Stimulated activated naive CD4-positive, alpha-beta T cell (primary cell): ENCODE measurements at places on chromosomes 13 and 19.

DNA sequence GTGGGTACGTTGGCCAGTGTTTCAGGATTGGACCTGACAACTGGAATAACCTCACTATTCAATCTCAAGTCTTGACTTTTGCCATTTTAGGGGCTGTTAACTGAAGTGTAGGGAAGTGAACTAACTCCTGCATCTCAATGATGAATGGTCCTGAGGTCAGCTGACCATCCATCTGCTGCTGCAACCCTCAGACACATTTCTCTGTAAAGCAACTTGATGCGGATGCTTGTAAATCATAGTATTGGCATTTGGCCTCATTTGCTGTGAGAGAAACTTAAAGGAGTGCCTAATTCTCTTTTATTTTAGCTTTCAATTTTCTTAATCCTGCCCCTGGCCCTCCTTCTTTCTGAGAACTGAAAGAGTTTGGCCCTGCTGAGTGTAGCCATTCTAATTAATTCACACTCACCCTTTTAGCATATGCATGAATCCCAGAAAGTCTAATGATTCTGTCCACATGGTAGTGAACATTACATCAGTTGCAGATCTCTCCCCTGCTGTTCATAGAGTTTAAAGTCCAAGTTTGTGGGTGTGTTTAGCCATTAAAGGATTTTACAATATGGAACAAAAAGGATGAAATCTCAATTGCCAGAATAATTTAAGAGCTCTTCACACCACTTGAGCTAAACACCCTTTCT is 1531.4 kb upstream of the SLC10A2 start:
- DNase-seq = no peak

DNA sequence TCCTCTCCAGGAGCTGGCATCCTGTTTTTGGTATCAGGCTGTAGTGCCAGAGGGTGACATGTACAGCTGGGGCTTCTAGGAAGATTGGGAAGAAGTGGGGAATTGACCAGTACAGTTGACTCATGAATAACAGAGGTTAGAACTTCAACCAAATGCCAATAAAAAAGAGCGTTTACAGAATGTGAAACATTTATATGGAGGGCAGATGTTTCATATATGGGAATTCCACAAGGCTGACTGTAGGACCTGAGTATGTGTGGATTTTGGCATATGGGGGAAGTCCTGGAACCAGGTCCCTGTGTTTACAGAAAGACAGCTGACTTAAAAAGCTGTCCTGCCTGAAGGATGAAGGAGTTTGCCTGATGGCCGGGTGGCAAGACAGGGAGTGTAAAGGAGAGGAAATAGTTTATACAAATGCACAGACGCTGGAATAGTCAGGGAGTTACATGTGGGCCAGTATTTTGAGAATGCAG is 5.2 kb downstream of the CHAMP1 start:
- DNase-seq = no peak

GRCh38 chr13:112248406-112248760 is 127.8 kb upstream of the SPACA7 start:
- DNase-seq = no peak

DNA sequence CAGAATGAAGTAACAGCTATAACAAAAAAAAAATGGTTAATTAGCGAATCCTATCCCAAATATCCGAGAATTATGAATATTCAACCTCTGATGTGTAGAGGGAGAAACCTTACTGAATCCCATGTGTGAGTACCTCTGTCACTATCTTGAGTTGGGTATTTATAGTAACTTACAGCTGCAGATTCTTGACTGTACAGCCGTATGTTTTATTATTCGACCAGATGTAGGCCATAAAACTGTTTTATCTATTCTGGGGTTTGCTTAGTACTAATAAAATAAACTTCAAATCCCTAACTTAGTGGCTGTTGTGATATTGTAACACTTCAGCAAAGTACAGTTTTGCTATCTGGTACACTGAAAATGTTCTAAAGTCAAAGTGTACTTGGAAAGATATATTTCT is 120.0 kb downstream of the EFNB2 start:
- no peak for DNase-seq

DNA sequence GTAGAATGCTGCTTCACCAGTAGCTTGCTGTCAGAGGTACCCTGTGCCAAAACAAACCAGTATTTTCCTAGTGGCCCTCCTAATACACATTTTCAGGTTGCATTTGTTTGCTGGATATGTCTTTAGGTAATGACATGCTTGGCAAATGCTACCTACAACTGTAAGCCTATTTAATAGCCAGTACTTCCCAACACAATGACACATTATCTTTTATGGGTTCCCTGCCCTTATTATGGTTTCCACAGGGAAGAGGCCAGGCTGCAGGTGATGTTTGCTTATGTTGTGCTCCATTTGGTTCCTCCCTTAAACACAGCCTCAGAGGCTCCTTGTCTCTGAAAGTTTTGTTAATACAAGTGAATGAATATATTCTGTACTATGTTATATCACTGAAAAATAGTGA is 24.7 kb downstream of the FRY start:
- DNase-seq = no peak

GRCh38 chr13:61901946-61902541 is 486.4 kb upstream of the PCDH20 start:
- no peak for DNase-seq

DNA sequence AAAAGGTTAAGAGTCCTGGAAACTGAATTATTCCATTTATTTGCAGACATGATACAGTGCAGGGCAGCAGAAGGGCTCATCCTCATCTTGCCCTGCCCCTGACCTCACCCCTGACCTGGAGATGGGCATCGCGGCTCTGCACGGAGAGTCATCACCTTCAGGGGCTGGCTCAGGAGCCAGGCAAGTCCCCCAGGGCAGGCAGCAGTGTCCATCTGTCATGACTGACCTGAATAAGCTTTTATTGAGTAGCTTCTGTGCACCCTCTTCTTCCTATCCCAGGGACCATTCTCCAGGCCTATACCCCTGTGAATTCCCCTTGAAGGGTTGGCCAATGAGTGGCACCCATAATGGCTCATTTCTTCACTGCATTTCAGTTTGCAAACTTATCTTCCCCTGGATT is 484.2 kb downstream of the ZNF536 start:
- DNase-seq = no peak

GRCh38 chr19:11399667-11400066 is 15.6 kb upstream of the EPOR start:
- no peak for DNase-seq
